SW 1271 (cell line): ENCODE measurements at places on chromosomes 3 and 15.

- DNase-seq, result no peak
Measured at GRCh38 chr15:70470556-70471191, 292.7 kb downstream of the UACA start.

GRCh38 chr15:51382787-51383186, 41.3 kb downstream of the GLDN start:
- no peak for DNase-seq

DNA sequence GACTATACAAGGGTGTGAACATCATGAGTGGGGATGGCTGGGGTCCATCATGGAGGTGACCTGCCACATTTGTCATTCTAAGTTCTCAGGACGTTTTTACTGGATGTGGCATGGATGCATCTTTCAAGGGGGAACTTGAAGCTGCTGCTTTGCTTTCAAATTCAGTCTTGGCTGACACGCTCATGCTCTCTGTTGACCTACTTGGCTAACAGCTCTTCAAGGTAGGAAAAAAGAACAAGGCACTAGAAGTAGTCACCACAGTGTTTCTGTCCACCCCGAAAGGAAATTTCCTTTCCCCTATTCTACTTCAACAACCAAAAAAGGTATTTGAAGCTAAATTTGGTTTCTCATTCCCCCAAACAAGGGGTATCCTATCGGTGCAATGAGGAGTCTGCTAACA, 15.0 kb downstream of the STIMATE start:
- DNase-seq, result no peak

DNA sequence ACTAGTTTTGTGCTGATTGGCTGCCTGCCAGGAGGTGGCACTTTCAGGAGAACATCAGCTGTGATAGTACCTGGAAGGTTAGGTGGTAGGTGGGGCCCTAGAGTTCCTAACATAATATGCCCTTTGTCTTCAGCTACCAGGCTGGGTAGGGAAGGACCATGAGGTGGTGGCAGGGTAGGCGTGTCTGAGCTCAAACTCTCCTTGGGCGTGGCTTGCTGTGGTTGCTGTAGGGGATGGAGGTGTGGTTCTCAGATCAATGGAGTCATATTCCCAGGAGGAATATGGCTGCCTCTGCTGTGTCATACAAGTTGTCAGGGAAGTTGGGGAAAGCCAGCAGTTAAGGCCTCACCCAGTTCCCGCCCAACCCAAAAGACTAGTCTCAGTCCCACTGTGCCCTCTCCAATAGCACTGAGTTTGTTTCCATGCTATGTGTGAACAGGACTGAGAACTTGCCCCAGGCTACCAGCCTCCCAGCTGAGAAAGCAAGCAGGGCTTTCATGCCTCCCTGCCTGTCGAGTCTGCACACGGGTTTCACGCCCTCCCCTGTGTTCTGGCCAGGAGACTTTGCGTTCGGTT, 107.7 kb downstream of the CHCHD4 start:
- DNase-seq, result no peak

- no peak for DNase-seq
Measured at GRCh38 chr3:141372656-141373055, 4.4 kb downstream of the ZBTB38 start.

- DNase-seq, result no peak
Measured at GRCh38 chr3:30333903-30334302, 272.5 kb upstream of the TGFBR2 start.

- no peak for DNase-seq
Measured at GRCh38 chr15:87118846-87119245, 1039.2 kb downstream of the AGBL1 start.
